ENCODE measurements at places on chromosomes 7 and 10. TPM values are rescaled to one million over a fixed set of nuclear protein-coding genes. Genes with fewer than 3 reads are reported as not detected.

BICC1 gene
- total RNA-seq, result 0.32 TPM

CBX3 gene
- total RNA-seq, result 200 TPM

FAM237B gene
- total RNA-seq, result not detected

TBXAS1 gene
- 2.3 TPM for total RNA-seq

GNG11 gene
- total RNA-seq, result 208 TPM

MSS51 gene
- total RNA-seq, result 3.5 TPM

CCDC3 gene
- total RNA-seq, result 1.2 TPM

GRCh38 chr7:148811892-148812291, 72.2 kb downstream of the EZH2 start:
- H3K36me3 ChIP-seq, result peaks cover 9% of the 10 kb centered on the region
- no peaks in the 10 kb centered on the region for H3K27me3 ChIP-seq

- H3K27ac ChIP-seq, result no peak overlapping the region
- no peaks in the 10 kb centered on the region for H3K4me1 ChIP-seq
- DNase-seq, result no peak
- no peaks in the 10 kb centered on the region for H3K27me3 ChIP-seq
These were observed 179.1 kb downstream of the SDK1 start for GRCh38 chr7:3480197-3480596.

DNA sequence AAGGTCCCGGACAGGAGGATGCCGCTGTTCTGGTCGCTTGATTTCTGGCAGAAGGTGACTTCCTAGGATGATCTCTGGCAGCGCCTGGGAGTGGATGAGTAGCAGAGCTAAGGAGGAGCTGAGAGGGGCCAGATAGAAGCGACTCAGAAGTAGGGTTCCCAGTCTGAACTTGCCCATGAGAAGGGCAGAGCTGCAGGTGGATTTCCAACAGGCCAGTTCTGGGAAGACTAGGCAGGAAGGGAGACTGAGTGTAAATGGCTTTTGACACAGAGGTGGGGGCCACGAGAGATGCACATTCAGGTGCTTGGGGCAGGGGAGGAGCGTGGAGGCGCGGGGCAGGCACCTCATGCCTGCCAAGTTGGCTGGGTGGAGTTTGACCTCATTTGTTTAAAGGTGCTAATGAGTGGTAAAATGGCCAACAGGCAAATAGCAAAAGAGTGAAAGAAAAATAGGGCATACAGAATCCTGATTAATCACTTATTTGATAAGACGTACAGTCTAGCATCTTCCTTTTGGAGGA, 58.8 kb downstream of the SHH start:
- no peak overlapping the region for H3K27ac ChIP-seq
- H3K4me3 ChIP-seq, result no peak overlapping the region
- no peaks in the 10 kb centered on the region for H3K36me3 ChIP-seq
- no peak for DNase-seq

DNA sequence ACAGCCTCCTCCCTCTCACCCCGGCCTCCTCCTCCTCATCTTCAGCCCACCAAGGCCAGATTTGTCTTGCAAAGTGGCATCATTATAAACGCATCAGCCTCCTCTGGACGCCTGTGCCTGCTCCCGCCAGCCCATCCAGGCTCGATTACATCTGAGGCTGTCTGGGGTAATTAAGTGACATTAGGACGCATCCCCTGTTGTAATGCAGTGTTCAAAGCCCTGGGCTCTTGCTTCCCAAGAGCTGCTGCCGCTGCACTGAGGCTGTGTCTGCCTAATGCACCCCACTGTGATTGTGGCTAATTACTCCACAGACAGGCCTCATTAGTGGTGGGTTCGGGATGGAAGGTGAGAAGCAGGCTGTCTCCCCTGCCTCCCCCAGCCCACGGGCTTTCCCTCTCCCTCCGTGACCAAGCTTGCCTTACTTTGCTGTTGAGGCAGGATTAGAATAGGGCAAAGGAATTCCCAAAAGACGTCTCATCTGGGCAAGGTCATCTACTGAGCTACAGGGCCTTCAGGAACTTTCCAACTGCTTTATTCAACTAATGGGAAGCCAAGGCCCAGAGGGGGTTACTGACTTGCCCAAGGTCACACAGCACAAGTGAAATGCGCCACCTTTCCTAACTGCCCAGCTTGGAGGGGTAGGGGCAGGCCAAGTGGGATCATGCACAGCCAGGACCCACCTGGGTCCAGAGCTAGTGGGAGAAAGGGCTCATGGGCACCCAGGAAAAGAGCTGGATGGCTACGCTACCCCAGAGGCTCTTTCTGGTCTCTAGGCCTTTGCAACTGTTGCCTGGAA, 66.2 kb upstream of the PCBD1 start:
- H3K36me3 ChIP-seq, result no peaks in the 10 kb centered on the region
- peaks cover 3% of the 10 kb centered on the region for H3K27me3 ChIP-seq
- no peak overlapping the region for H3K27ac ChIP-seq

GRCh38 chr10:33749790-33750189, 415.3 kb upstream of the NRP1 start:
- H3K36me3 ChIP-seq, result no peaks in the 10 kb centered on the region
- no peaks in the 10 kb centered on the region for H3K4me1 ChIP-seq
- H3K27ac ChIP-seq, result no peak overlapping the region
- H3K4me3 ChIP-seq, result no peak overlapping the region
- DNase-seq, result no peak

- DNase-seq, result peak; percentile 69
- H3K27ac ChIP-seq, result no peak overlapping the region
- H3K27me3 ChIP-seq, result no peaks in the 10 kb centered on the region
- H3K4me1 ChIP-seq, result no peaks in the 10 kb centered on the region
These were observed 78.6 kb upstream of the C10orf90 start for GRCh38 chr10:126749015-126749655.

DNA sequence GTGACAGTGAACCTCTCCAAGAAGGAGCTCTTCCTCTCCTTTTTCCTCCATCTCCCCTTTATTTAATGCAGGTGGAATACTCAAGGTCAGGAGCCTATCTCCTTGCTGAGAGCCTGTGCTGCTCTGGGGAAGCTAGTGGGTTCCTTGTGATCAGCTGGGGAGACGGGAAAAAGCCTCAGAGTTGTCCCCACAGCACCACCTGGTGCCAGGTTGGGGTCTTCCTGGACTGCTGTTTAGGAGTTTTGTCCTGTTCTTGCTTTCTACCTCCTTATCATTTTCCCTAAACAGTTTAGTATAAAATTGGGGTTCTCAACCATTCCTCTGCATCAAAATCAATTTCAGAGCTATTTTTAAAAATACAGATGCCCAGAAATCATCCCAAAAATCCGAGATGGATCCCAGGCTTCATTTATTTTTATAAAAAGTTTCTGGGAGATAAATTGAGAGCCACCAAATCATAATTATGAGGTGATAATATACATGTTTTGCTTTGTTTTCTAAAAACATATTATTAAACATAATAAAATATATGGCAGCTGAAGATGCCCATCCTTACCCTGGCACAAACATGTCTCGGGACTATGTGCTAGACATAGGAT, 44.3 kb downstream of the MACC1 start:
- H3K27ac ChIP-seq, result no peak overlapping the region
- no peaks in the 10 kb centered on the region for H3K27me3 ChIP-seq
- peak; percentile 51 for DNase-seq
- no peaks in the 10 kb centered on the region for H3K36me3 ChIP-seq
- H3K4me1 ChIP-seq, result no peaks in the 10 kb centered on the region

GRCh38 chr7:134434701-134435100, 24.2 kb downstream of the AKR1B1 start:
- H3K36me3 ChIP-seq, result no peaks in the 10 kb centered on the region
- no peak overlapping the region for H3K27ac ChIP-seq
- peaks cover 9% of the 10 kb centered on the region for H3K4me1 ChIP-seq
- no peak for DNase-seq

GRCh38 chr7:105808703-105809590, 67.5 kb downstream of the ATXN7L1 start:
- DNase-seq, result peak; percentile 62
- H3K4me1 ChIP-seq, result peaks cover 26% of the 10 kb centered on the region

- no peak overlapping the region for H3K27ac ChIP-seq
- no peaks in the 10 kb centered on the region for H3K36me3 ChIP-seq
These were observed 692 bp downstream of the CARD11 start for GRCh38 chr7:3042861-3043489.

GRCh38 chr10:95656291-95657164, at the start of gene ALDH18A1:
TSS of gene ALDH18A1 (minus strand) at chr10:95656711. CDS start at chr10:95653377, 3,334 bp downstream.
- H3K36me3 ChIP-seq, result peaks cover 5% of the 10 kb centered on the region
- no peaks in the 10 kb centered on the region for H3K27me3 ChIP-seq
- peak; percentile 93 for DNase-seq

DNA sequence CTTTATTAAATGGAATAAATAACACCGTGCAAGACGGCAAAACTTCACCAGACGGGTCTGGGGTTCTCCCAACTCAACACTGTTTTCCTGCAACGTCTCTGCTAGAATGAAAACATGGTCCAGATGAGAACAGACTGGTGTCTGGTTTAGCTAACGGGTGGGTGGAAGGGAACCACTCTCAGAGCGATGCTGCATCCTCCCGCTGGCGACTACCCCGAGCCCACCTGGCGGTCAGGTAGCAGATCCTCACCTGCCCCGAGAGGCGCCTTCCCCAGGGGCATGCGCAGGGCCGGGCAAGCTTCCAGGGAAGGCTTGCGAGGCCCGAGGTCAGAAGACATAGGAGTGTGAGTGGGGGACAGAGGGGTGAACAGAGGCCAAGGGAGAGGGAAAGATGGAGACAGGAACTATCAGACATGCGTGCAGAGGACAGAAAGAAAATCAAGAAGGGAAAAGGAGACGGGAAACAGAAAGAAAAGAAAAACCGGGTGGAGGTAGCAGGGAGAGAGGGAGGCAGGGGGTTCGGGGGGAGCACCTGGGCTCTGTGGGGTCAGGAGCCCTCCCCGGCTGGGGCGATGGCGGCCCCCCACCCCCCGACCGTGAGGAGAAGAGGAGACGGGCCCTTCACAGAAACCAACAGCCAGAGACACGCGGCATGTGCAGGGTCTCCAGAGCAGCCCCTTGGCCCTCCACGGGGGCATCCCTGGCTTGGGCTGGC, 222.0 kb downstream of the MAD1L1 start:
- no peaks in the 10 kb centered on the region for H3K27me3 ChIP-seq
- no peak overlapping the region for H3K4me3 ChIP-seq
- H3K36me3 ChIP-seq, result peaks cover 2% of the 10 kb centered on the region

DNA sequence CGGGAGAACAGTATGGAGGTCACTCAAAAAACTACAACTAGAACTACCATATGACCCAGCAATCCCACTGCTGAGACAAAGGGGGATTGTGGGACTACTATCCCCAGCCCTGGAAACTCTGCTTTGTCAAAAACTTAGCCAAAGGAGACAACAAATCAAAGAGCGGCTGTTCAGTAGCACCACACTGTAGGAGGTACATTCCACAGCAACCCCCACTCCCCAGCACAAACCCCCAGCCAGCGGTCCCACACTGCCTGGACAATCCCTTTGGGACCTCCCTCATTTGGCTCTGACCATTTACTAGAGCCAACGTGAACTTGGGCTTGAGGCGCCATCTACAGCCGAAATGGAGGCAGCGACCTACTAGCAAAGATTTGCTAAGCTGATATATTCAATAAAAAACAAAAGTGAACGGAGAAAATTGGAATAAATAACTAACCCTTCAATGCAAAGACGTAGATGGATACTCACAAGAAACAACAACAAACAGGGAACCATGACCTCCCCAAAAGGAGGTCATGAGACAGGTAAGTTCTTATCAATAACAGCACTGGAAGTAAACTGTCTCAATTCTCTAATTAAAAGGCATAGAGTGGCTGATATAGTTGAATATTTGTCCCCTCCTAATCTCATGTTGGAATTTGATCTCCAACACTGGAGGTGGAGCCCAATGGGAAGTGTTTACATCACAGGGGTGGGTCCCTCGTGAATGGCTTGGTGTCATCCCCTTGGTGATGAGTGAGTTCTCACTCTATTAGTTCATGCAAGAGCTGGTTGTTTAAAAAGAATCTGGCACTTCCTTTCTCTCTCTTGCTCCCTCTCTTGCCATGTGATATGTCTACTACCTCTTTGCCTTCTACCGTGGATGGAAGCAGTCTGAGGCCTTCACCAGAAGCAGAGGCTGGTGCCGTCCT, 119.0 kb upstream of the KCNMA1 start:
- no peak overlapping the region for H3K27ac ChIP-seq
- peaks cover 3% of the 10 kb centered on the region for H3K4me1 ChIP-seq
- DNase-seq, result peak; percentile 78

DNA sequence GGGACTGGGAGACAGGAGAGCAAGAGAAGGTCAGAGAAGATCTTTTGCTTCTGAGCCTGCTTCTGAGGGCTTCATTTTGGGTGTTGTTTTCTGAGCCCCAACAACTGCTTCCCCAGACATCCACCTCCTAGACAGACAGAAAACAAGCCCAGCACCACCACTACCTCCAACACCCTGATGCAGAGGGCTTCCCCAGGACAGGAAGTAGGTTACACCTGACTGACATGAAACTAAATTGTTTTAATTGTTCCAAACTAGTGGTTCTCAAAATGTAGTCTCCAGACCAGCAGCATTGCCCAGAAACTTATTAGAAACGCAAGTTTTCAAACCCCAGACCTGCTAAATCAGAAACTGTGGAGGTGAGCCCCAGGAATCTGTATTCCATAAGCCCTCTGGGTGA, 163.6 kb upstream of the KMT2E start:
- H3K36me3 ChIP-seq, result no peaks in the 10 kb centered on the region
- no peak for DNase-seq
- no peak overlapping the region for H3K27ac ChIP-seq
- peaks cover 11% of the 10 kb centered on the region for H3K27me3 ChIP-seq
- no peaks in the 10 kb centered on the region for H3K4me1 ChIP-seq

GRCh38 chr7:91771394-91771793, 109.1 kb downstream of the MTERF1 start:
- no peak for DNase-seq
- H3K36me3 ChIP-seq, result no peaks in the 10 kb centered on the region
- no peak overlapping the region for H3K4me3 ChIP-seq
- no peaks in the 10 kb centered on the region for H3K4me1 ChIP-seq
- H3K27me3 ChIP-seq, result no peaks in the 10 kb centered on the region

DNA sequence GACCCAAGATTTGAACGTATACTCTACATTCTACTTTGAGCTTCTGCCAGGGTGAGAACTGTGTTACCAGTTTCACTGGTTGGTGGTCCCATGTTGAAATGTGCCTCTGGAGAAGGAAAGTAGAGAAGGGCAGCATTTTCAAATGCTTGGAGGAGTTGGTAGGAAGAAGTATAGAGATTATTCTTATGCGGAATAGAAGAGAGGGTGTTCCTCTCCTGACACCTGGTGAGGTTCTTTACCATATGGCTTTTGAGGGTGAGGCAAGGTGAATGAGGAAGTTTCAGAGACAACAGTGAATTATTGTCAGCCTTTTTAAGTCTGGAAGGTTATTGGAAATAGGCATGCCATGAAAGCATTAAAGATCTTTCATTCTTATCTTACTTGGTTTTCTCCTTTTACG, 34.3 kb downstream of the R3HCC1L start:
- no peaks in the 10 kb centered on the region for H3K27me3 ChIP-seq
- no peak overlapping the region for H3K27ac ChIP-seq
- no peaks in the 10 kb centered on the region for H3K36me3 ChIP-seq
- H3K4me3 ChIP-seq, result no peak overlapping the region
- no peak for DNase-seq
- H3K4me1 ChIP-seq, result no peaks in the 10 kb centered on the region

Measured in endothelial cell of umbilical vein (primary cell).